Nucleus accumbens (tissue), 56 donors: ENCODE measurements at places on chromosomes 2 and 18.

DNA sequence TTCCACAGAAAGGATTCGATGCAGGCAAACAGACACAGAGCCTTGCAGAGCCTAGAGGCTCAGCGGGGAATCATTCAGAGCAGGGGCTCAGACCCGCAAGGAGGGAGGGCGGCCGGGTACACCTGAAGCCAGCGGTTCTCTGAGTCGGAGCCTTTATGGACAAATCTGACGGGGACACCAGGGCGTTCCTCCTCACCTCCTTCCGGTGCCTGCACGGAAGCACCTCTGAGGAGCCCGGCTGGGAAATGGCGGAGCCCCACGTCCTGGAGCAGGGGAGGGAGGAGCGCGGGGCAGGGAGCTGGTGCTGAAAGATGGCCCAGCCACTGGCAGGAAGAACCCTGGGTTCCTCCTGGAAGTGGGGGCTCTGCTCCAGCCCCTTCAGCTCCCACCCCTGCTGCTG is 193.5 kb upstream of the ALKAL2 start:
- DNase-seq, result no peak

DNA sequence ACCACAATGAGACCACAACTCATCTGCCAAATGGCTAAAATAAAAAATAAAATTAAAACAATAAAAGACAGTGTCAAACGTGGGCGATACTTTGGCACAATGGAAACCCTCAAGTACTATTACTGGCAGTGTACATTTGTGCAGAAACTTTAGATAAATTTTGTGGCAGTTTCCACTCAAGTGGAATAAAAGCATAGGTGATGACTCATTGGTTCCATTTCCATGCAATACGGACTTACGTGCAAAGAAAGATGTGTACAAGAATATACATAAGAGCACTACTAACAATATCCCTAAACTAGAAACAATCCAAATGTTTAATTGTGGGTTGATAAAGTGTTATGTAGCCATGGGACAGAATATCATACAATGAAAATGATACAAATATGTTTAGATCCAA is 259.0 kb upstream of the HNMT start:
- DNase-seq, result no peak

DNA sequence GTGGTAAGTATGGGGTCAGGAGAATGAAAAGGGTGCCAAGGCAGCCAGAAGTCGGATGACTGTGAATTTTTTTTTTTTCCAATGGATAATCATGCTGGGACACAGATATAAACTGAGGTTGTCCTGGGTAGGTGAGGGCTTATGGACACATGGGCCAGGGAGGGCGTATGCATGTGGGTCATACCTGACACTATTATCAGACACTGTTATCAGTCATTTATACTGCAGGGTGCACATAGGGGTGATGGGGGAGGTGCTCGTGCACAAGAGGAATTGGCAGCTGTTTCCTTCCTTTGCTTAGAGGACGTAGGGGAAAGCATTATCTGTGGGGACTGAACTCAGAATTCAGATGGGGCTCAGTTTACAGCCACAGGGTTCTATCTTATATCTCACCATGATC is 10.1 kb downstream of the CTIF start:
- DNase-seq, result no peak

DNA sequence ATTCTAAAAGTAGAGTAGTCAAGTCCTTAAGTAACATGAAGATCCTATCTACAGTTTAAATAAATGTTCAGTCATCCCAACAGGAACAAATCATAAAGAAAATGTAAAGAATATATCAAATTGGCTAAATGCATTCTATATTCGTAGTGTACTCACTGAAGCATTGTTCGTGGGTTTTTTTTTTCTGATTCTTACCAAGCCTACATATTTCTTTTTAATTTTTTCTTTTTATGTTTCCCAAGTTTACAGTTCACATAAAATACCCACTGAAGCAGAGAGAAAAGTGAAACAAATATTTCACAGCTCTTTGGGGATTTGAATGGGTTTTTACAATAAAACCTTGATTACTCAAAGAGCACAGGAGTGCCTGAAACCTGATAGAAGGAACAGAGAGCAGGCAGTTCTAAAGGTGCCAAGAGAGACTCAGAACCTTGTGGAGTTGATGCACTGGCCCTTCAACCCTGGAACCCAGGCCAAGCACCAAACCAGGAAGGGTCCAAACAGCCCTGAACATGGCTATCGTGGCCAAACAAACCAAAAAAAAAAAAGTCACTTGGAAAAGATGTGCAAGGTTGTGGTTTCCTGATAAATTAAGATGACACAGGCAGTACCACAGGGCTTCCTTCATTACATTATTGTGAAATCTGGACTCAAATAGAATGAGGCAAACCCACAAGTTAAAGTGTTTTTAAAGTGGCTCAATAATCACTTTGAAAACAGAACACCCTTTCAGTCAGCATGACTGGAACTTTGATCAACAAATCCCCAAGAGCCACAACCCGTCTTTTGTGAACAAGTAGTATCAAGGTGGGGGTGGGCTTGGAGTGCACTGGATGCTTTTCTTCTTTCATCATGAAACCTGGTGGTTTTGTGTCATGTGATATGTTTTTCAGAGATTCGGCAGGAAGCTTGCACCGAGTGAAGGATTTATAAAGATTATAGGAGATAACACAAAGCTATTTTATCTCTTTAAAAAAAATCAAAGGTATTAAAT is 245.0 kb upstream of the FN1 start:
- no peak for DNase-seq

- no peak for DNase-seq
These were observed 103.5 kb downstream of the NOL4 start for GRCh38 chr18:34121200-34121721.

GRCh38 chr18:52617931-52618330 is 277.9 kb downstream of the DCC start:
- no peak for DNase-seq

- no peak for DNase-seq
These were observed 28.7 kb downstream of the GAD1 start for GRCh38 chr2:170845343-170845742.

GRCh38 chr18:23171581-23172156 is 36.4 kb downstream of the CABLES1 start:
- DNase-seq, result no peak

DNA sequence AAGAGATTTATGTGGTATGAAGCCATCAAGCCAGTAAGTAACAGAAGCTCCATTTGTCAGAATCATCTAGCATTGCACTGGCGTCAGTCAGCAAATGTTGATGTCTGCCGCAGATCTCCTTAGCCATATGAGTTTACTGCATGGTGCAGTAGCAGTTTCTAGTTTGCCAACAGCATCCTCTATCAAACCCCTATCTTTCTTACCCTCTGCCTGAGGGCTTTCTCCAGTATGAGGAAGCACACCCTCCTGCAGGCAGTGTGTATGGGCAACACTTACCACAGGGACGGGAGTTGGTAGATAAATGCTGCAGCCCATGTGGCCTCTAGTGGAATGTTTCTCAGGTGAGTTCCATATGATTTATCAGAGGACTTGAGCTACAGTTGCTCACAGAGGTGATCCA is 63.7 kb downstream of the EFEMP1 start:
- DNase-seq, result no peak

DNA sequence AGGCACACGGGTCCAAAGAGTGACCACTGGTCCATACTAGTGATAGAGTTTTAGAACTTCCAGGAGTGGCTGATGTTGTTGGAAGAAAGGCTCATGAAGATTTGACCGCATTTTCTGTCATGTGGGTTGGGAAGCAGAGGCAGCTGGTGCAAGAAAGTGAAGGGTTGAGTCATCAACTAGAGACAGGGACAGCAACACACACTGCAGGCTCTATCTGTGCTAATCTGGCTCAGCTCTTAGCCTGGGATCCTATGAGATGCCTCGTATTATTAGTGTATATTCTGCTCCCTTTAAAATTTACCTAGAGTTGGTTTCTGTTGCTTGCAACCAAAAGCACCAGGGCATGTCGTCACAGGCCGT is 2.5 kb upstream of the SH3RF3 start:
- DNase-seq, result no peak

GRCh38 chr2:23091900-23092299 is 293.1 kb upstream of the KLHL29 start:
- DNase-seq, result no peak

GRCh38 chr18:31258789-31259188 is 59.2 kb upstream of the DSG1 start:
- no peak for DNase-seq

DNA sequence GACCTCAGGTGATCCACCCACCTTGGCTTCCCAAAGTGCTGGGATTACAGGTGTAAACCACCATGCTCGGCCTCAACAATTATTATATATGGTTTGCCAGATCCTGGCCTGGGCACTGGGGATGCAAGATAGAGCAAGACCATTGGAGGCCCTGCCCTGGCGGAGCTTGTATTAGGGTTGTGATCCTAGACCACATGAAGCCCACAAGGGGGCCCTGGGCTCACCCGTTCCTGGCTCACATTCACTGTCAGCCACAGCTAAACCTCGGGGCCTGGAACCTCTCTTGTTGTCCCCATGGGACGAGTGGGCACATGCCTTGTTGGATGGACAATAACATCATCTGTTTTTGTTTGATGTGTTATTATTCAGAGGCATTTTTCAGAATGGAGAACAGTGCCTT is 14.9 kb downstream of the HPCAL1 start:
- DNase-seq, result no peak

GRCh38 chr2:64238799-64239198 is 94.6 kb upstream of the PELI1 start:
- no peak for DNase-seq

- DNase-seq, result no peak
These were observed 122.3 kb downstream of the PLCL1 start for GRCh38 chr2:197926673-197927072.

DNA sequence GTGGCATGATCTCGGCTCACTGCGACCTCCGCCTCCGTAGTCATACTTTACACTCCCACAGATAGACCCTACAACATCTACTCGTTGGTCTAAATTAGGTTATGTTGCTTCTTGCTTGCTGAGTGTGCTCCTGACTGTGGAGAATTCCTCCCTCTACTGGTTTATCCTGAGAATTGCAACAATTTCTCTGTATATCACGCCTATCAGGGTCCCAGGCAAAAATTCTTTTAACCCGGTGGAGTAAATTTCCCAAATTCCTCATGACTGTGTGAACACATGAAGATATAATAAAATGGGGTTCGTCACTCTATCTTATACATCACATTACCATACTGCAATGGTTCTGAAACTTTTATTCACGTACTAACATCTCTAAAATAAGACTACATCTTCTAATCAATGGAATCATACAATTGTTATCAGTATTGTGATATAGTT is 156.7 kb downstream of the EVA1A start:
- no peak for DNase-seq

- no peak for DNase-seq
These were observed 160.7 kb upstream of the HDAC4 start for GRCh38 chr2:239561446-239562001.

DNA sequence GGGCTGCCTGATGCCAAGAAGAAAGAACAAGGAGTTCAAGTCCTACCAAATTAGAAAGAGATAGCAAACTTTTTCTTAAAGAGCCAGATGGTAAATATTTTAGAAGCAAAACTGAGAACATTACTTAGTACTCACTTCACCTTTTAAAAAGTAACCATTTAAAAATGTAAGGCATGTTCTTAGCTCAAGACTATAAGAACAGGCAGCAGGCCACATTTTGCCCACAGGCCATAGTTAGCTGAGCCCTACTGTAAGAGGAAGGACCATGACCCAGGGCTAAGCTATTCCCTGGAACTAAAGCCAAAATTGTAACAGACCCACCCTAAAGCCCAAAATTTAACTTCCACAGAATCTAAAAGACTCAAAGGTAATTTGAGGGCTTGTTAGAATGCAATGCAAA is 31.3 kb downstream of the USP40 start:
- DNase-seq, result no peak

DNA sequence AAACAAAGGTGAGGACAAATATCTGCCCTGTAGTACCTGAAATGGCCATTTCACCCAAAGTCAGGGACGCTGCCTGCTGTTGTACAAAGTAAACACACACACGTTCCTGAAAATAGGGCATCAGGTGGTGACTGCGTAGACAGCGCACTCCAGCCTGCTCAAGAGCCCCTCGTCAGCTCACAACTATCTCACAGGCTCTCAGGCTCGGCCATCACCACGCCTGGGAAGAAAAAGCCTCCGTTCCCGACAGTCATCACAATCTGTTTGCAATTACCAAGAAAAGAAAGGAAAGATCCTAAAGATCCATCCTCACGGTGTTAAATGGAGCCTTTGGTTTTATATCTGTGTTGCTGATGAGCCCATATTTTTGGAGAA is 230.2 kb downstream of the ZNF516 start:
- no peak for DNase-seq

DNA sequence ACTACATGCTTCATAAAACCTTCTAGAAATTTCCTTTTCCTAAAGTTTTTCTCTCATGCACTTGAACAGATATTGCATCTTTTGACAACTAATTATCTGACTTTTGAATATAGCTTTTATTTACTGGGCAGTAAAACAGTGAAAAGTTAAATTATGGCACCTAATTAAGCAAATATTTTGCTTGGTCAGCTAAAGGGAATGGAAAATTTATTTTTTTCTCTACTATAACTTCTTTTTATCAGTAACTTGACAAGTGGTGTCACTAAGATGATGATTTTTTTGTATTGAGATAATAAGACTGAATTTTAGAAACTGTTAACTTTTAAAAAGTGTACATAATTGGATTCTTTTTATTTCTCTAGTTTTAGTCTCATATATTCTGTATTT is 351.6 kb downstream of the PIK3C3 start:
- no peak for DNase-seq

DNA sequence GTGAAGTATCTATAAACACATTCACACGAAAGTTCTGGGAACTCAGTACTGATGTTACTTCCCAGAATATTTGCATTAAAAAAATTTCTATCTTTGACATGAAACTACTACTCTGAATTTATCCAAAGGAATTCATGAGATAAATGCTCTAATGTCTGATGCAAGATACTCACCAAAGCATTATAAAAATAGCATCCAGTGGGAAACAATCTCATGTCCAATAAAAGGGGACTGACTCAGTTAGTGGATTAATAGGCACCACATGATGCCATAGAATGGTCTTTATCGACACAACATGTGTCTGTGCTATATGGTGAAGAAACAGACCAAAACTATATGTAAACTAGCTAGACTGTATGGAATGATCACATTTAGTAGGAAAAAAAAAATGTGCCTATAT is 33.9 kb downstream of the LAMA3 start:
- no peak for DNase-seq

GRCh38 chr2:198116756-198117155 is 312.4 kb downstream of the PLCL1 start:
- DNase-seq, result no peak

DNA sequence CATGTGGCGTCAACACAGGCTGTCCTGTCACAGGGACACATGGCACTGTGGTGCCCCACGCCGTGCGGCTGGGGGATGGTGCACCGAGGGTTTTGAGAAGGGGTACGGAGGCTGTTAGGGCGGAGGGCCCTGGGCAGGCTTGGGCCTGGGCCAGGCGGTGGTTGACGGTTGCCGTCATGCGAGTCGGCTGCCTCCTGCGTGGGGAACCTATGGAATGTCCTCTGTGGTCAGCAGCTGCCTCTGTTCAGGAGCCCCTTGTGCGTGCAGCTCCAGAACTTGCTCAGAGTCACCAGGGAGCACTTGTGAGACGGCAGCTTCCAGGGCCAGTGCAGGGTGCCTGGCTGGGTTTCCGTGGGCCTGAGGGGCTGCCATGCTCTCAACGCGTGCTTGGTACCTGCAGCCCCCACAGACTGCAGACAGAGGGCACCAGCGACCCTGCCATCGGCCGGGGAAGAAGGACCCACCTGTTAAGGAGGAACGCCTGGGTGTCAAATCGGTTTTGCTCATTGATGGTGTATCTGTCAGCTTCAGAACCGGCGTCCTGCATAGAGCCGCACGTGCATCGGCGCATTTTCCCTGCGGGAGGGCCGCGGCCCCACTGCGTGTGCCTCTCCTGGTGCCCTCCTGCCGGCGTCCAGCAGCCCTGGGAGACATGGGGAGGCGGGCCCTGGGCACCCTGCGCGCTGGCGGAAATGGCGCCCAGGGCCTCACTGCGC is 10.0 kb upstream of the D2HGDH start:
- no peak for DNase-seq
